Activated CD4-positive, alpha-beta T cell treated with anti-CD3 and anti-CD28 coated beads for 48 hours (primary cell): ENCODE measurements at places on chromosomes 2 and 18.

DNA sequence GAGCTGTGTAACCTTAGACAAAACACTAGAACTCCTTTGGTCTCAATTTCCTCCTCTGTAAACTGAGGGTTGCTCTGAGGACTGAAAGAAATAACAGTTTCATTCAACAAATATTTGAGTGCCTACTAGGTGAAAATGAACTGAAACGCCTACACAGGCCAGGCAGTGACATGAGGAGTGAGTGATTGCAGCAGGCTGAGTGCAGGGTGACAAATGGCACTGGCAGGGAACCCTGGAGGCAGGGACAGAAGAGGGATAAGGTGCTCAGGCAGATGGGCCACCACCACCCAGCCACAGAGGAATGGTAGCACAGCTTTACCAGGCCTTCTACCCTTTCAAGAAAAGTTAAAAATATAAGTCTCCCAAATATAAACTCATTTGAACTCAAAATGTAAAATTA, 11.5 kb upstream of the RNU4ATAC start:
- no peak for DNase-seq

DNA sequence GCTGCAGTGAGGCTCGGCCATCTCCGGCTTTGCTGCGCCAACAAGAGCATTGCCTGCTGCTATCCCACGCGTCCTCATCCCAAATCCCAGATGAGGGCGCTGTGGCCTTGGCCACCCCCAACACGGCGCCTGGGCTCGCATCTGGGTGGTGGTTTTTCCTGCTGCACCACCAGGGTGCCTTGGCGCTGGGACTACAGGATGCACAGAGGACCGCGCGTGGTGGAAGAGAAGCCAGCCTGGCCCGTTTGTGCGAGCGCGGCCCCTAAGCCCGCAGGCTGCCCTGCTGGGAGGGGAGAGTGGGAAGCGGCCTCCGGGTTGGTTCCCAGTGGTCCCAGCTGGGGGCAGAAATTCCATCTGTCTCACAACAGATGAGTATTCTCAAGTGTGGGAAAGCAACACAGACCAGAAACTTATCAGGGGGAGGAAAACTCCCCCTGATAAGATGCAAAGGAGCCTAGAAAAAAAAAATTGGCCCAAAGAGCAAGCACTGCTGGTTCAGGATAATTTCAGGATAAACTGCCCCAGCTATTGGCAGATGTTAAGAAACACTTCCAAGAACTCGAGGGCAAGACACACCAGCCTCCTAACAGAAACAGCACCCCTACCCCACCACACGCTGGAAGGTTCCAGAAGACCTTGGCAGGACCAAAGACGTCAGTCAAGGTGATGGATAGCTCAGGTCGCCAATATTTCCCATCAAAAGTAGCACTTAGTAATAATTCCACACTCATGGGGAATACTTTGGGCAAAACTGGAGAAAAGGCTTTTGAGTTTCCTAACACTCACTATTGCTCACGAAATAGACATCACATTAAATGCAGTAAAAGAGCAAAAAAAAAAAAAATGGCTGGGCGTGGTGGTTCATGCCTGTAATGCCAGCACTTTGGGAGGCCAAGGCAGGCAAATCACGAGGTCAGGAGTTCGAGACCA, 152.1 kb downstream of the PXDN start:
- no peak for DNase-seq

- DNase-seq, result no peak
Measured at GRCh38 chr2:164697688-164698461, 76.6 kb upstream of the GRB14 start.

GRCh38 chr2:85073033-85073432, 60.2 kb upstream of the TCF7L1 start:
- no peak for DNase-seq

GRCh38 chr2:33214857-33215256, 261.6 kb upstream of the RASGRP3 start:
- no peak for DNase-seq

- DNase-seq, result no peak
Measured at GRCh38 chr2:224072541-224073188, 33.6 kb upstream of the SERPINE2 start.

GRCh38 chr2:224347176-224348051, 54.5 kb downstream of the FAM124B start:
- no peak for DNase-seq

- no peak for DNase-seq
Measured at GRCh38 chr2:145207884-145208283, 688.0 kb upstream of the ZEB2 start.

DNA sequence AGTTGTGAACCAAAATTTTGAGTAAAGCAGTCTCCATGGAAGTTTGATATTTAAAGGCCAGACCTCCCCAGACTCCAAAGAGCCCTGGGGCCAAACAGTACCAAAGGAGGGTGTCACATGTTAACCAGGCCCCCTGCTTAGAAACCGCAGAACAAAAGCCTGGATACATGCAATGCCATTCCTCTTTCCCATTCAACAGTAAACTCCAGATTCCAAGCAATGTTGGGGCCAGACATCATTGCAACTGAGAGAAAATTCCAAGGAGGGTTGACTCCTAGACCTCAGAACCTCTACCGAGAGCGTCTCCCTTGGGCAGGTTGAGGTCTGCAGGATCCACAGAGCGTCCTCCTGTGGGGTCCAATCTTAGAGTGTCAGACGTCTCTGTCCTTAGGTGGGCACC, 404.4 kb upstream of the SYT4 start:
- DNase-seq, result no peak

DNA sequence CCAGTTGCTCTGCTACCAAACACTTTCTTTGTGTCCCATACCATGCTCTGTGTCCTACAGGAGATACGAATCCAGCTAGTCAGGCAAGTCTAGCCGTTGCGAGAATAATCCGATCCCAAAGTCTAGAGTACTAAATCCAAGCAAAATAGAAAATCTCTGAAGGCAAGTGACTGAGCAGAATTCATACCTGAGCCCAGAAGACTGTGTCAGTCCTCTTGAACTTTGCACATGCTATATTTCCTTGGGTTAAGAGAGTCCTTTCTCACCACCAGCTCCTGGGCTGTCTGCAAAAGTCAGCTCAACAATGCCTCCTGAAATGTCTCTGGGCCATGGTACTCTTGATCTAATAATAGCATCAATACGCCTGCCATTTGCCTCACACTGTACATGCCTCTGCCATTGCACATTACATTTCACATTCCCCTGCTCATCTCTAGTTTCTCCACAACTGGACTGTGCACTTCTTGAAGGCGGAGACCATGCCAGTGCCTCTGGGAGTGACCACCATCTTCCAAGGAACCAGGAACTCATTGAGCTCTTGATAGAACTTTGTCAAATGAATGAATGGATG, 265.8 kb upstream of the ID2 start:
- no peak for DNase-seq

DNA sequence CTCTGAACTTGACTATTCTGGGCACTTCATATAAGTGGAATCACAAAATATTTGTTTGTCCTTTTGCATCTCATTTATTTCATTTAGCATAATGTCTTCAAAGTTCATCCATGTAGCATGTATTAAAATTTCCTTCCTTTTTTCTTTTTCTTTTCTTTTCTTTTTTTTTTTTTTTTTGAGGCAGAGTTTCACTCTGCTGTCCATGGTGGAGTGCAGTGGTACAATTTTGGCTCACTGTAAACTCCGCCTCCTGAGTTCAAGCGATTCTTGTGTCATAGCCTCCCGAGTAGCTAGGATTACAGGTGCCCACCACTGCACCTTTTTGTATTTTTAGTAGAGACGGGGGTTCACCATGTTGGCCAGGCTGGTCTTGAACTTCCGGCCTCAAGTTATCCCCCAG, 11.9 kb downstream of the ATP8B1 start:
- DNase-seq, result no peak

GRCh38 chr2:203599509-203599908, 64.4 kb upstream of the RAPH1 start:
- no peak for DNase-seq

DNA sequence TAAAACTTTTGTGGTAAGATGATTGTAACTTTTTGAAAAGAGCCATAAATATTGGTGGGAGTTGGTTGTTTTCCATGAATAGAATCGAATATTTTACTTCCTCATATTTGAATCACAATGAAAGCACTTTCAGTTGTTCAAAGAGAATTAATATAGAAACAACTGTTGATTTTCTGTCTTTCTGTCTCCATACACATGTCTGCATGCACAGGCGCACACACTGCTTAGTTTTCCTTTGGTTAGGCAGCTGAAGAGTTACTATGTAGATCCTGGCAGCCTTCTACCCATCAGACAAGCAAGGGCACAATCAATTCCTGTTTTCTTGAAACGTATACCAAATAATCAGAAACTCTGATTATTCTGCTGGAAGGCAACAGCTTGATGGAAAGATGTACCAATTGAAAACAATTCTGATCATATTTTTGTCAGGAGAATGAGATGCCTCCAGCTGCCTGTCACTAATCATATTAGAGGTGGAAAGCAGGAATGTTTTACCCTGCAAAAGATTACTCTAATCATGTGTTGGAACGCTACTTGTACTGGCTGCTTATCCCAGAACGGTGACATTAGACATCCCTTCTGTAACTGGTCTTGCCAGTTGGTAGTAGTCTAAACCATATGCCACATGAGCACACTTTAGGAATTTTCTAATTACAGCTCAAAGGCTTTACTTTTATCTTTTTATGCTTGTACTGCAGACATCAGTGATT, 24.0 kb downstream of the SPATS2L start:
- no peak for DNase-seq

DNA sequence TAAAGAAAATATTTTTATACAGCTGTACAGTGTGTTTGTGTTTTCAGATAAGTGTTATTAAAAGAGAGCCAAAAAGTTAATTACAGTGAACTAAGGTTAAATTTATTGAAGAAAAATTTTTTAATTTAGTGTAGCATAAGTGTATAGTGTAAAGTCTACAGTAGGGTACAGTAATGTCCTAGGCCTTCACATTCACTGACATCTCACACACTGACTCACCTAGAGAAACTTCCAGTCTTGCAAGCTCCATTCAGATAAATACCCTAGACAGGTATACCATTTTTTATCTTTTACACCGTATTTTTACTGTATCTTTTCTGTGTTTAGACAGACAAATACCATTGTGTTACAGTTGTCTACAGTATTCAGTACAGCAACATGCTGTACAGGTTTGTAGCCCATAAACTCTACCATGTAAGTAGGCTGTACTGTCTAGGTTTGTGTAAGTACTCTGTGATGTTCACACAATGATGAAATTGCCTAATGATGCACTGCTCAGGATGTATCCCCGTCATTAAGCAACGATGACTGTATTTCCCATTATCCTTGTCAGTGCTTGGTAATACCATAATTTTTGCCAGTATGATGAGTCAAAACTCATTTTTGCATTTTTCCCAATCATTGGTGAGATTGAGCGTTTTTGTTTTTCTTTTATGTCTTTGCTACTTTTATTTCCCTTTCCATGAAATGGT, 48.2 kb upstream of the B3GNT2 start:
- DNase-seq, result no peak

DNA sequence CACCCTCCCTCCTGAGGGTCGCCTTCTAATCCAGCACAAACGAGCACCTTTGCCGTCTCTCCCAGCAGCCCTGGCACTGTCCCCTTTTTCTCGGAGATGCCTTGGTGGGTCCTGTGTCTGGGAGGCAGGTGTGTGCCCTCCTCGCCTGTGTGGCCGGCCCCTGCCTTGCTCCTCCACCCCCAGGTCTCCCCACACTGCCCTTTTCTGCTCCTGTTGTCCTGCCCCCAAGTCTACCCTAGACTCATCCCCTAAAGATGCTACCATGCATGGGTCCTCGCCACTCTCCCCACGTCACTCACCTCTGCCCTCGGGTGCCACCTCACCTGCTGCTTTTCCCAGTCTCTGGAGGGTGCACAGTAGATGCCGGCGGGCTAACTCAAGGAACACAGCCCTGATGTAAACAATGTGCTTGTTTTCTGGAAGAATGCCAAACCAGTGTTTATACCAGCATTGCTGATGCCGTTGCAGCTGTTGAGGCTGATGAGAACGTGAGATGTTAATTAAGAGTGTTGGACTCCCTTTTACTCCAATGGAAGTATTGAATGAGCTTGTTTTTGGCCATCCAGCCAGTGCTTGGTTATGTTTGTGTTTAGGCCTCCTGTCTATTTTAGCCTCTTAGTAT, 223.1 kb downstream of the AGAP1 start:
- DNase-seq, result no peak

GRCh38 chr2:160583146-160583535, 89.5 kb upstream of the RBMS1 start:
- no peak for DNase-seq

DNA sequence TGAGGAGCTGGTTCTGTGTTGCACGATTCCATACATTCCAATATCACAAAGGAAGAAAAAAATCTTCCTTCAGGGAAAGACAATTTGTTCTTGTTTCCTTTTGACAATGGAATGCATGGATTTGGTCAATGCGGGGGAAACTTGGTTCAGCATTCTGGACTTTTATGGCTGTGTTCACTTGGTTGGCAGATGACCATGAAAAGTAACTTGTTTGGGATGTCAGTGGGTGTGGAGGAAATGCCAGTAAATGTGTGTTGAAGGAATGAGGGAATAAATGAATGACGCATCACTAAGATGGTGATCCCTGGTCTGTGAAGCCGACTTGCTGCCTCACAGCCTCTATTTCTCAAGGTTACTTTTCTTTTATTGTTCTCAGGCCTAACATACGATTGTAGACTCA, 53.7 kb downstream of the THUMPD2 start:
- DNase-seq, result no peak

DNA sequence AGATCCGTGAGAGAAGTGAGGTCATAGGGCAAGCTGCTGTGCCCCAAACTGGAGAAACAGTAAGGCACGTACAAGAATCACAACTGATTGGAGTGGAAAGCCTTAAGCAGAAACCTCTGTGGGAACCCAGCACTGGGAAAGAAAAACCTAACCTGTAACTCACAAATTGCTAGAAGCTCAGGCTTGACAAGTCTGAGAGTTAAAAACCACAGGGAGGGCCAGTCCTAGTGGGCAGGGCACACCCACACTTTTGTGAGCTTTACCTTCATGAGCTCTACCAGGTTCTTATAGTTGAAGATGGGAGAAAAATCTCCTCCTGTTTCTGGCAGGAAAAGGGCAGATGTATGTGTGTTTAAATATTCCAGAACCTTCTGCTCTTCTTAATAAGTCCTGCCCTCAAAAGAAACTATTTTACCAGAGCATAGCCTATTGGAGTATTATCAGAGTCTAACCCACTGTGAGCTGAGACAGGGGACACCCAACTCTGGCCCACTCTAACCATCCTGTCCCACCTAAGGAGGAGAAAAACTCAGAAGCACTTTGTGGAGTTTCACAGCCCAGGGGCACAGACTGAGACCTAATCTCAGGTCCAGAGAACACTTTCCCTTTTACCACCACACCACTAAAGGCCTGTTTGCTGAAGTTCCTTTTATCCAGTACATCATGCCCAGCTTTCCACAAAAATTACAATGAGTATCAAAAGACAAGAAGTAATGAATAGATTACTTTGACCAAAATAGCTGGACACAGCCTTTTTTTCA, 1265.7 kb upstream of the CHAC2 start:
- no peak for DNase-seq

GRCh38 chr18:3230401-3231334, 10.9 kb upstream of the MYOM1 start:
- no peak for DNase-seq
